ENCODE measurements at places on chromosomes 12 and 14.

GRCh38 chr14:53167602-53168328, 14.6 kb upstream of the DDHD1 start:
- no peak for DNase-seq

DNA sequence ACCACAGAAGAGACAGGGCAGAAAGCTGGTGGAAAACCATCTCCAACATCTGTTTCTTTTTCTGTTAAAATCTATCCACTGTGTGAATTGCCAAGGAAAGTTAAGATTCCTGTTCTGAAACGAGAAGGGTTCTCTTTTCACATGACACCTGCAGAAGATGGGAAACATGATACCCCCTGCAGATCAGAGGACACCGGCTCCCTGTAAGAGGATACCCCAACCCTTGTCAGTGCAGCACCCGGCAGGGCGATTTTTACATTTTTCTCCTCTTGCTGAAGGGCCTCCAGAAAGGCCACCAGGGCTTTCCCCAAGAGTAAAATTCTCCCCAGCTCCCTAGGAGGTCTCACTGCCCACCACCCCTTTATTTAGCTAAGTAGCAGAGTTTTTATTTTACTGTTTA, 48.2 kb downstream of the DPF3 start:
- DNase-seq, result no peak

GRCh38 chr12:14167005-14167628, 185.7 kb upstream of the GRIN2B start:
- no peak for DNase-seq

- no peak for DNase-seq
Measured at GRCh38 chr14:76615331-76615730, 145.9 kb upstream of the VASH1 start.

GRCh38 chr12:45446013-45446412, 230.1 kb downstream of the ANO6 start:
- DNase-seq, result no peak

DNA sequence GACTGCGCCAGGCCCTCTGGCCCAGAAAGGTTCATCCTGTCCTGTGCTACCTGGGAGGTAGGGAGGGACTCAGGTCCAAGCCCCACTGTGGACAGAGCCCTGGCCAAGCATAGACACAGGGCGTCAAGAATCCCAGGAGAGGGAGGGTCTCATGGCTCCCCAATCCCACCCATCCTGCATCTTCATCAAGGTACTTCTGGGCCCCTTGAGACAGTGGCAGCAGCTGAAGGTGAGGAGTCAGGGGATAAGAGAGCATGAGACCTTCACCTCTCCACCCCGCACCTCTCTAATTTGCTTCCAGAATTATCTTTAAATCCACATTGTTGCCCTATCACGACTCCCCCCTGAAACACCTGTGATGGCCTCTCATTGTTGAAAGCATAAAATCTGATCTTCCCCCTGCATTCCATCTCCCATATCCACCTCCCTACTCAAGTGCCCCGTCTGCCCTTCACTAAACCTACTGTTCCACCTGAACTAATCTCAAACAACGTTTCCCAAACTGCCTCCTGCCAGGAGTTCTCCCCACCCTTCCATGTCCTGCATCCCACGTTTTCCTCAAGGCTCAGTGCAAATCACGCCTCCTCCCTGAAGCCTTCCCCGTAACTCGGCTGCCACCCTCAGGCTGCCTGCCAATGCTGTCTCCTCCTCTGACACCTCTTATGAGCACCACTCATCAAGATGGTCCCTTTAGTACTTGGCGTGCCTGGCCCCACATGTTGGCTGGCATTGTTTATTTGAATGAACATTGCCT, 27.1 kb downstream of the KRT18 start:
- no peak for DNase-seq

GRCh38 chr12:57632073-57632957, 686 bp downstream of the B4GALNT1 start:
- DNase-seq, result no peak

GRCh38 chr12:123671876-123672275, 963 bp downstream of the TCTN2 start:
- no peak for DNase-seq

DNA sequence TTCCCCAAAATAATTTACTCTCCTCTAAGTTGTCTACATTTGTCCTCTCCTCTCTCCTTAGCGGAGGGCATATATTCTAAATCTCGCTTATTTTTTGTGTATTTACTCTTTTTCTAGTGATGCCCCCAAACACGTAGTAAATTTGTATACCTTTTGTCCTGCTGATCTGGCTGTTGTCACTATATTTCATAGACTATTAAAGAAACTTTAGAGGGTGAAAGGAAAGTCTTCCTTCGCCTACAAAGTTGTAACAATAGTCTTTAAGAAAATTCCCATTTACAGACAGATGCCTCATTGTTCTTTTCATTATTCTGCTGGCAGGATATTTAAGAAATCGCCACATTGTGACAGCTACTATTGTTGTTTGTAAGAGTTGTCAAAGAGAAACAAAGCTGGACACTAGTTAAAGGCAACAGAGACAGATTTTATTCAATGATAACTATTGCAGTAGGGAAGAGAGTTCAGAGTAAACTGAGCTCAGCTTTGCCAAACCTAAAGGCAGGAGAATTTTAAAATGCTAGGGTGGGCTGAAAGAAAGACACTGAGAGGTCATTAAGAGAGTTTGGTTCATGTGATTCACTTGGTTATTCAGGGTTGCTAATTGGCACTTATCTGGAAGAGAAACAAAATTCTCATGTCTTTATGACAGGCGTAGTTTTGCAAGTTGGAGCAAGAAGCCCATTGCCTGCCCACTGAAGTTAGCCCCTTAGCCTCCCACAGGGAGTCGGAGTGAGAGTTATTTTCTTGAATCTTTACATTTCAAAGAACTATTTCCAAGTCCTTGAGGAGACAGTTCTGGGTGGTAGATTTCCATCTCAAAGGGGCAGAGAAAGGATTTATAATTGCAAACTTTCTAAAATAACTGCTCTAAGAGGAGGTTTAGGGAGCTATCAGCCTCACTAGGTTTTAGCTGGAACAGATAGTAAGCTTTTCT, 1272.5 kb upstream of the SEL1L start:
- no peak for DNase-seq

DNA sequence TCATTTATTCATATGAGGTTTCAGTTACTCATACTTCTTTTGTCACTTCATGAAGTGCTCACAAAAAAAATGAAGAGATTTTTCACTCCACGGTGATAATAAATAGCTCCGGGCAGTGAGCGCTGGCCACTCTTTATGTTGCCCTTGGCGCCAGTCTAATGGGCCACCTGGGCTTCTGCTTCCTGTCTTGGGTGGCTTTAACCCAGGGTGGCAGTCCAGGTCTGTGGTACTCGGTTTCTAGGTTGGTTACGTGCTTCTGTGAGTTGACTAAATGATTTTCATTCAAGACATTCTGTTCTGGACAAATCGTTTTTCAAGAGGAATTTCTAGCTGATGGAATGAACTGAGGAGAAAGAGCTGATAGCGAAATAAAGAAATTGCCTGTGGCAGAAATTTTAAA, 34.6 kb upstream of the NID2 start:
- DNase-seq, result no peak

- DNase-seq, result no peak
Measured at GRCh38 chr12:6942331-6942665, 1.3 kb upstream of the RNU7-1 start.

- DNase-seq, result no peak
Measured at GRCh38 chr12:1886396-1887008, 31.9 kb downstream of the CACNA2D4 start.

GRCh38 chr14:50122291-50122690, 5.9 kb upstream of the VCPKMT start:
- no peak for DNase-seq

DNA sequence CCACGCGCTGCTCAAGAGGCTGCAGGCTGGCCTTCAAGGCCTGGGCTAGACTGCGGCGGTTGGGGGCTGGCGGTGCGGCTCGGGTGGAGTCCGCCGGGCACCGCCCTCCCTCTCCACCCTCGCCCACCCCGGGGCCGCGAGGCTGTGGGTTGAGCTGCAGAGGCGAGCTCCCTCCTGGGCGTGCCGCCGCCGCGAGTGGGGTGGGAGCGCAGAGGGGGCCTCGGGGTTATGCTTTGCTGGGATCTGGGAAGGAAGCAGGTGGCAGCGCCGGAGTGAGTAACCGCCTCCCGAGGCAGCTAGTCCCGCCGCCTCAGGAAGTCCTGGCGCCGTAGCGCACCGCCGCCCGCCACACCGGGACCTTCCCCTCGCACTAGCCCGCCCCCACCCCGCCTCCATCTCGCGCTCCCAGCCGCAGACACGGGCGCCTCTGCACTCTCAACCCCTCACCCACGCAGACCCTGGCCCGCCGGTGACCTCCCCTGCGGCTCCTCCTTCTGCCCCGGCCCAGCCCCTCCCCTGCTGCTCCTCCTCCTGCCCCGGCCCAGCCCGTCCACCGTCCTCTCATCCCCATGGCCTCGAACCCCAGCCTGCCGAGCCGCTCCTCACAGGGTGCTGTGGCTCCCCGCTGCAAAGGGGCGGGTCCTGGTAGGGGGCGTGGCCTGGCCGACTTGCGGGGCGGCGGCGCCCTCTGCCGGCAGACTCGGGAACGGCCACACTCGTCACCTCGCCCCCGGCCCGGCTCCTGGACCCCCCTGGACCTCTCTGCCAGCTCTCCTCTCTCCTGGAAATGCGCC, 16.6 kb downstream of the TAMALIN start:
- no peak for DNase-seq

DNA sequence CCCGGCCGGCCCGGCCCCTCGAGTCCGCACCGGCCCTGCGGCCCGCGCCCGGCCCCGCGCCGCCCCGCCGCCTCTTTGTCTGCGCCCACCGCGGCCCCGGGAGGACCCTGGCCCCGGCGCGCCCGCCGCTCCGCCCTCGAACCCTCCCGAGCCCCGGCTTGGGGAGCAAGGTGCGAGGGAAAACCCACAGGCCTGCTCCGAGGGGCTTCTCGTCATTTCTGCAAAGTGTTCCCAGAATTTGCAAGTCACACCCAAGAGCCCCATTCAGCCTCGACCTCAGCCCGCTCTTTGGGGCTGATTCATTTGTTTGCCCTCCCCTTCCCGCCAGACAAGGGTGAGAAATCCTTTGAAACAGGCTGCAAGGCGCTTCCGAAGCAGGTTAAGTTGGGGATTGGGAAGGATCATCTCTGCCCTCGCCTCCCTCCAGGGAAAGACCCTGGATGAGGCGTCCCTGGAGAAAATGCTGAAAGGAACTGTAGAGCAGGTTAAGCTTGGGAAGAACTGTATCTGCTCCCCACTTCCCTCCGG, 325 bp upstream of the CLIP1 start:
- DNase-seq, result no peak

DNA sequence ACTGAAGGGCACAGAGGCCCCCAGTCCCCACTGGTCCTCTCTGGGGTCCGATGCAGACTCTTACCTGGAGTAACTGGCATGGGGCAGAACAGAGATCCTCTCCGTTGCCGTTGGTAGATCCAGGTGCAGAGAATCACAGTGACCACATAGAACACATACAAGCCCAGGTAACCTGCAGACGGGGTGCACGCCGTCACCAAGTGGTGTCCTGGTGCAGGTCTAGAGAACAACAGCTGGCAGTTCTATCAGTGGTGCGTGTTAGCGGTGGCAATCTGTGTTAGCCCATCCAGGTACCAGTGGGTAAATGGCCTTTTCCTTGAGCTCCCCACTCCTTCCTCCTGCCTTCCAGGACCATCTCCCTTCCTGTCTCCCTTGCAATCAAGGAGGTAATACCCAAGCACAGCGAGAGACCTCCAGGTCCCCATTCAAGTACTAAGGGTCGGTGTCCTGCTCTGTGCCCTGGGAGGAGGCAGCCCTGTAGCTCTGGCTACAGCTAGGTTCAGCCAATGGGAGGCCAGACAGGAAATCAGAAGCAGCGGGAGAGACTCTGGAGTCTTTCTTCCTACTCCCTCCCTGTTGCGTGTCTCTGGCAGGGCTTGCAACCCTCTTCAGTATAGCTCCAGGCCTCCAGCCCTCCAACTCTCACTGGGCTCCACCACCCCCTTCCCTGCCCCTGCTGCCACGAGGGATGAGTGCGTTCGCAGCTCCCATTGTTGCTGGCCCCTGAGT, 15.8 kb downstream of the SLC8B1 start:
- DNase-seq, result no peak

GRCh38 chr12:38886064-38886463, 19.3 kb downstream of the CPNE8 start:
- DNase-seq, result no peak

DNA sequence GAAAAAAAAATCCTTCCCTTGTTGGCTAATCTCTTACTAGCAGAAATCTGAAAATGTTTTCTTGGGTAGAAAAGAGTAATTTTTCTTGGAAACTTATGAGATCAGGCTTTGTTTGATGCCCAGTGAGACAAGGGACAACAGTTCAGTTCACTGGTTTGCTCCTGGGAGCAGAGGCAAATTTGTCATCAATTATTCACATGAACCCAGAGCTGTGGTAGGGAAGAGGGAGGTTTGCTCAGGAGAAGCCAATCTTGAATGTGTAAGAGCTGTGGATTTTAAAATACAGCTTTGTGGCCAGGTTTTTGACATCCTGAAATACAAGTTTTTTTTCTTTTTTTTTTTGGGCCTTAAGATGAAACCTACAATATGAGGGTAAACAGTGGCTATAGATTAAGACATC, 426.6 kb downstream of the ATP23 start:
- DNase-seq, result no peak

DNA sequence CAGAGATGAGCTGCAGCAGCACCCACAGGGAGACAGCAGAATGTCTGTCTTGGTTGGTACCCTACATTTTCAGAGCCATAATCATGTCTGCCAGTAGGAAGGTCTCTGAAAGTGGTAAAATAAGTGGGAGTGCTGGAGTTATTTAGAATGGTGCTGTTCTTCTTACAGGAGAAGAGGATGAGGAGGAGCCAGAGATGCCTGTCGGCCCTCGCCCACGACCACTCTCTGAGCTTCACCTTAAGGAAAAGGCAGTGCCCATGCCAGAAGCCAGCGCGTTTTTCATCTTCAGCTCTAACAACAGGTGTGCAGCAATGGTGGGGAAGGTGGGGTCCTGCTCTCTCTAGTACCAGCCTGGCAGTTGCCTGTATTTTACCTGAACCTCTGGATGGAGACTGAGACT, 201.7 kb upstream of the FKBP4 start:
- DNase-seq, result no peak

- no peak for DNase-seq
Measured at GRCh38 chr14:24435998-24436354, 6.2 kb downstream of the KHNYN start.

DNA sequence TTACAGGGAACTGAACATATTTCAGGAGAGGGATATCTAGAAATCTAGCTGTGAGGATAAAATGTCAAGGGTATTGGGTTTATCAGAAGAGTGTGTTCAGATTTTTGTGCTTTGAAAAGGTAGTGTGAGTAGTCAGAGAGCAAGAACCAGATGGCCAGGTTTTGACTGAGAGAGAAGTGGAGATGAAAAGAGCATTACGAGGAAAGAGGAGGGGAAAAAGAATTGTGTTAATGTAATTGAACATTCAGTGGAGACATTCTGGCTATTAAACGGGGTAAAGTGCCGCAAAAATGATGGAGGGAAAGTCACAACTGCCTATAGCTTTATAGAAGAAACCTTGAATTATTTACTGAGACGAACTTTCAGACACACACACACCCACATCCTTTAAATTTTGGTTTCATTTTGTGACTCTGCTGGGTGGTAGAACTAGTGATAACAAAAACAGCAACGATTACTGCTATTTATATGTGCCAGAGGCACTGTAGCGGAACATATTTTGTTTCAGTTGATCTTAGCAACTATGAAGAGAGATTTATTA, 213.6 kb downstream of the ERC1 start:
- DNase-seq, result no peak
